ENCODE measurements at places on chromosomes 11 and 22. TPM values are rescaled to one million over a fixed set of nuclear protein-coding genes. Genes with fewer than 3 reads are reported as not detected.

Gene IGLL1
- polyA plus RNA-seq, result 0.16 TPM

Gene TENM4
- polyA plus RNA-seq, result 0.28 TPM

Gene SLC2A11
- 3.9 TPM for polyA plus RNA-seq

Gene PGM2L1
- 2.3 TPM for polyA plus RNA-seq

Gene TNRC6B
- polyA plus RNA-seq, result 11.5 TPM

Gene OR4D11
- polyA plus RNA-seq, result not detected

Gene FOLR3
- 14.0 TPM for polyA plus RNA-seq

Gene MFRP
- not detected for polyA plus RNA-seq

Gene FGF4
- polyA plus RNA-seq, result not detected

DNA sequence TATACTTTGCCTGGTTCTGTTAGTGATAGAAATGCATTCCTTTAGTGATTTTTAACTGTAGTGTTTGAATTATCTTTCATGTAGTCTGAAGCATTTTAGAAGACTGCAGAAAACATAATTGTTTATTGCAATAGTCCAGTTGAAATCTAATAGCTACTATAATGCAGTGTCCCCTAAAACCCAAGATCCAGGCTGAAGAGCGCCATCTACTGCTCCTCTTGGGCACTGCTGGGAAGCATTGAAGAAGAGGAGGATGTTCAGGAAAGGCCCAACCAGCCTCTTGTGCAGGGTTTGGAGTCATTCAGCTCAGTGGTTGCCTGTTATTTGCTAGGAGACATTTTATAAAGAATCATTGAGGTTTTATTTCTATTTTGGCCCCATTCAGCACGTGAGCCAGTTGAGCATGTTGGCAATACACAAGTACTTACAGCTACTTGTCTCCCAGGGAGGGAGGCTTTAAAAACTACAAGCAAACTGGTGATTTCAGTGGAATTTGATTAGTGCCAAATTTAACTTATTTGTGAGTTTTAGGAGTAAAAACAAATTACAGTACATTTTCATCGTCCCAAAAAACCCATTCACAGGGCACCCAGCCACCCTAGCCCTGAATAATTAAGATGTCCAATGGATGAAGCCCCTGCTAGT, 74.9 kb upstream of the HORMAD2 start:
- DNase-seq, result peak; percentile 81

GRCh38 chr22:37301144-37301830, 19.0 kb downstream of the CYTH4 start:
- no peak for DNase-seq

- no peak for DNase-seq
These were observed 6.0 kb downstream of the P2RX6 start for GRCh38 chr22:21020802-21021429.

- DNase-seq, result peak; percentile 95
These were observed 686.9 kb downstream of the FAM181B start for GRCh38 chr11:82046778-82047177.

DNA sequence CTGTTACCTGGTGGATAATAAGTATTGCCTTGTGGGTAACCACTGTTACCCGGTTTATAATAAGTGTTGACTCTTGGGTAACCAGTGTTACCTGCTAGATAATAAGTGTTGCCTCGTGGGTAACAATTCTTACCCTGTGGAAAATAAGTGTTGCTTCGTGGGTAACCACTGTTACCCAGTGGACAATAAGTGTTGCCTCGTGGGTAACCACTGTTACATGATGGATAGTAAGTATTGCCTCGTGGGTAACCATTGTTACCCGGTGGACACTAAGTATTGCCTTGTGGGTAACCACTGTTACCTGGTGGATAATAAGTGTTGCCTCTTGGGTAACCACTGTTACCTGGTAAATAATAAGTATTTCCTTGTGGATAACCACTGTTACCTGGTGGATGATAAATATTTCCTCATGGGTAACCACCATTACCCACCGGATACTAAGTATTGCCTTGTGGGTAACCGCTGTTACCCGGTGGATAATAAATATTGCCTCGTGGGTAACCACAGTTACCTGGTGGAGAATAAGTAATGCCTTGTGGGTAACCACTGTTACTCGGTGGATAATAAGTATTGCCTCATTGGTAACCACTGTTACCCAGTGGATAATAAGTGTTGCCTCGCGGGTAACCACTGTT, 8.7 kb upstream of the NXPE4 start:
- no peak for DNase-seq

Data from lung (tissue), 17 donors.